Placental epithelial cell (primary cell): ENCODE measurements at places on chromosomes 13 and 19. TPM values are rescaled to one million over a fixed set of nuclear protein-coding genes. Genes with fewer than 3 reads are reported as not detected.

PSG3 gene
- total RNA-seq: 0.11 TPM in 1 of 2 replicates, not detected in the other

SMIM44 gene
- total RNA-seq: not detected in 2 replicates

NAT14 gene
- 7.7 and 10.6 TPM in 2 replicates for total RNA-seq

KIRREL2 gene
- total RNA-seq: 0.39 TPM in 1 of 2 replicates, not detected in the other

MIA gene
- 0.79 TPM in 1 of 2 replicates, not detected in the other for total RNA-seq

HRC gene
- 0.11 and 0.39 TPM in 2 replicates for total RNA-seq

ZNF578 gene
- total RNA-seq: 3.4 and 6.3 TPM in 2 replicates

PGLYRP1 gene
- not detected in 2 replicates for total RNA-seq
